ENCODE measurements at places on chromosomes 4 and X.

- DNase-seq: no peak
These were observed 128.7 kb downstream of the MSL3 start for GRCh38 chrX:11886745-11887144.

DNA sequence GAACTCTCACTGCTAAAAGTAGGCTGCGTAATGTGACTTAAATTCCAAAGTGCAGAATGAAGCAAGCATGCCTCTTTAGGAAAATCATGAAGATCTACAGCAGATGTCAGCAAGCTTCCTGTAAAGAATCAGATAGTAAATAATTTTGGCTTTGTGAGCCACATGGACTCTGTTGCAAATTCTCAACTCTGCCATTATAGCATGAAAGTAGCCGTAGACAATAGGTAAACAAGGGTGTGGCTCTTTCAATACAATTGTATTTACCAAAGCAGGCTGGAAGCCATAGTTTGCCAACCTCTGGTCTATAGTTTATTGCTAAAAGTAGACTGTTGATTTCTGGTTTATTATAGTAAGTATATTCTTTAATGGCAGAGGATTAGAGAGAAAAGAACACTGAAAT lies 80.3 kb upstream of the FAM9B start:
- DNase-seq: no peak

- DNase-seq: no peak
These were observed 132.8 kb downstream of the DLG3 start for GRCh38 chrX:70577442-70577841.

DNA sequence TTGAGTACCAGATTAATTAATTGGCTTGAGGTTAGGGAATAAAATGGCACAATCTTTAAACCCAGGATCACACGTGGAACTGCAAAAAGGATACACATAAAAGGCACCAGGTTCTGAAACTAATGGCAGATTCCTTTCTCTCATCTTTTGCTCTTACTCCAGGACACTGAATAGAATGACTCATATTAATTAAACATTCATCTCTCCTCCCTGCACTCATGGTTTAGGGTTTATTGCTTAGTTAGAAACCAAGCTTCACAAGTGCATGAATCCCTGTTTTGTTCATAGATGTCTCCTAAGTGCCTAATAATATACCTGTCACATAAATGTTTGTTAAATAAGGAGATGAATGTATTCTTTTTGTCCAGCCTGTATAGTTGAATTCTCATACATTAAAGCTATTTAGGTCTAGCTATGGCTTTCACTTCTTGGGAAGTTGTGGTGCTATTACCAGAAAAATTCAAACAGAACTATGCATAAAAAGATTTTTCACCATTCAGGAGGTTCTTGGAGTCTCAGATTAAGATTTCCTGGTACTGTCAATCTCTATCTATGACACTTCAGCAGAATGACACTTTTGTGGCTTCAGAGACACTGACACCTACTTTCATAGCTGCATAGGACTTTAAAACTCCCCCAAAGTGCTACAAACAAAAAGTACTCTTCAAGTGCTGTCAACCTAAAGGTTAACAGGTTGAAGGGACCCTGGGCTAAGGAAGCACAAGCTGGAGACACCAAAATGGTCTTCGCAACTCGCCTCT lies 7.4 kb downstream of the CORIN start:
- no peak for DNase-seq

- DNase-seq: no peak
These were observed 7.4 kb downstream of the ATOH1 start for GRCh38 chr4:93835929-93836328.

- DNase-seq: no peak
These were observed 57.3 kb upstream of the ZNF157 start for GRCh38 chrX:47313056-47313455.

GRCh38 chr4:88366460-88366859 lies 12.2 kb upstream of the HERC6 start:
- no peak for DNase-seq

DNA sequence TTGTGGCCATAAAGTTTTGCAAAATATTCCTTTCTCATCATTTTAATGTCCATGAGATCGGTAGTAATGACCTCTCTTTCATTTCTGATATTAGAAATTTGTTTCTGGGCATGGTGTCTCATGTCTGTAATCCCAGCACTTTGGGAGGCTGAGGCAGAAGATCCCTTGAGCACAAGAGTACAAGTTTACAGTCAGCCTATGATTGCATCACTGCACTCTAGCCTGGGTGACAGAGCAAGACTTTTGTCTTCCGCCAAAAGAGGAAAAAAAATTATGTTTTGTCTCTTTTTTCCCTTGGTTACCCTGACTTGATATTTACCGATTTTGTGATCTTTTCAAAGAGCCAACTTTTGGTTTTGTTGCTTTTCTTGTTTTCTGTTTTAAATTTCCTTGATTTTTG lies 10.8 kb upstream of the NKAP start:
- DNase-seq: no peak

DNA sequence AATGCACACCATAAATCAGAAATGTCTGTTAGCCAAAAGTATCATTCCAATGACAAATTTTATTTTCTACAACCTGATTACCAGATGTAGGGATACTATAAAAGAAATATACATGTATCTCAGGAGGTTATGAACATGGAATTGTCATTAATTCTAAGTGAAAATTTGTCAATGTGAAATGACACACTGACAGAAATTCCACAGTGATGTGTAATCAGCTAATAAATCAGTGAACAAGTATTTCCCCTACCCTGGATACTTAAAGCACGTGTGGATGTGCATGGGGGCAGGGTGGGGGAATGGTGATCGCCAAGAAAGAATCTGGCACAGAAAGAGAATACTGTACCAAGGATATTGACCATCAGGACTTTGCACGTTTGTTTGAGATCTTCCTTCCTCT lies 123.6 kb downstream of the SH3RF1 start:
- no peak for DNase-seq

- DNase-seq: no peak
These were observed 1.3 kb downstream of the TMEM47 start for GRCh38 chrX:34655501-34656455.

- no peak for DNase-seq
These were observed 1.1 kb upstream of the ARMCX4 start for GRCh38 chrX:101484135-101484534.

DNA sequence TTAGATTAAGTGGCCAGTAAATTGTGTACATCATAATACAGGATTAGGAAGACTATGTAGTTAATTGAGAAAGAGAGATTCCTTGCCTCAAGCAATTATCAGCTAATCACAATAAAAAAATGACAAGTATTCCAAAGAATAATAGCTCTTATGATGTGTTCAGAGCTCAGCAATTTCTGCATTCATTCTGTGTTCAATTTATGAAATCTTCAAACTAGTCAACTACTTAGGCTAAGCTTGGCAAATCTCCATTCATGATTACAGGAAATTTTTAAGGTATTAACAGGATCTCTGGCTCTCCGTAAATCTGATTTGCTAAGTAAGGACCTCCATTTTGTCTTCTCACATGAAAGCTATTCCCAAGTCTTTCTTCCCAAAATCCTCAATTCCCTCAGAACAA lies 256.9 kb upstream of the TEX13A start:
- DNase-seq: no peak

DNA sequence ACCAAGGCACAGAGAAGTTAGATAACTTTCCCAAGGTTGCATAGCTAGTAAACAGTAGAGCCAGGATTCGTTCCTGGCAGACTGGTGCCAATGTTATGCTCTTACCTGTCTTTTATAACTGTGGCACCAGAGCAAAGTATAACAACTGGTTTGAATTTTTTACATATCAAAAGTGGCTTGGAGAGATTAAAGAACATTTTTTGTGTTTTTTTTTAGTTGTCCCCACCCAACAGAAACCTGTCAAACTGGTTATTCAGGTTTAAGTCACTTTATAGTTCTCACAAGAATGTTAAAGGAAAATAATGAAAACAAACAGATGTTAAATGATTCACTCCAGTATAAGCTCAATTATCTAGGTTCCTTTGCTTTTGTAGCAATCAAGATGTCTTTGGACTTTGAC lies 15.6 kb upstream of the FAM47E start:
- DNase-seq: no peak

- no peak for DNase-seq
These were observed 61.5 kb downstream of the PCDH18 start for GRCh38 chr4:137470806-137471205.

DNA sequence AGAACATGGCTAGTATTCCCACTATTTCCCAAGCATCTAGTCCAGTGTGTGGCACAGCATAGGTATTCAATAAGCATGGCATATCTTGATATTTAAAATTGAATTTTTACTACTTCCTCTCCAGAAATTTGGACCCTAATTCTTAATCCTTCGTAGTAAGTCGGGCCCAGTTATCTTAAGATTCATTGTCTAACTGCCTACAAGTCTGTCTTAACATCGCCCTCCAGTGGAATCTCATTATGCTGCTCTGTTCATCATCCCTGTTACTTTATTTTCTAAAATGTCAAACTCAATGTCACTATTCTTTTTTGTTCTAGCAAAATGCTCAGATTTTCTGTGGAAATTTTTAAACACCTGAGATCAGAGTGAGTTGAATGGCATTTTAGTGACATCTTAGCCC lies 606.2 kb downstream of the KLHL13 start:
- DNase-seq: no peak

GRCh38 chrX:66074920-66075879 lies 35.3 kb upstream of the VSIG4 start:
- peak; percentile 77 for DNase-seq

- no peak for DNase-seq
These were observed 38.1 kb upstream of the STIM2 start for GRCh38 chr4:26822546-26822945.

DNA sequence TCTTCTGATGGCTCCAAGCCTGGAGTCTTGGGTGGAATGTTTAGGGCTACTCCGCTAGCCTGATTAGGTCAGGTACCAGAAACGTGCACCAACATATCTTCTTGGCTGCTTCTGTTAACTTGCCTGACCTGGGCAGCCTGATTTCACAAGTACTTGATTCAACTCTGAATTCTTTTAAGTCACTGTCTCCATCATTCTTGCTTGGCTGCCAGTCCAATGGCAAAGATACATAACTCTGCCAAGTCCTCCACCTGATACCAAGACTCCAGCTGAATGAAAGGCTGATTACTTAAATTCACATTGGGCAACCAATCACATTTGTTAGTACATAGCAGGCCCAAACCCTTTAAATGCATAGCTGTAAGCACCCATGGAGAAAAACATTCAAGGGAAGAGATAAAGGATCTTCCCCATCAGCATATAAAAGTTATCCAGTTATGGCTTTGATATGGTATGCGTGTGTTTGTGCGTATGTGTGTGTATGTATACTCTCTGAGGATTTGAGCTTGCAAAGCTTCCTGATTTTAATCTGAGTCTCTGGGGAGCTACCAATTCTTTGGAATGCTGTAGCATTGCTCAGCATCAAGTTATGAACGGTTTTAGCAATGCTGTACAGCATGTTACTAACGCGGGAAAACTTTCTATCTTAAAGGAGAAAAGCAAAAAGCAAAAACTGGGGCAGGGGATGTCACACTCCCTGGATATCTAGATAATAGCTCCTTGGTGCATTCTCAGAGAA lies 917.2 kb downstream of the DMD start:
- no peak for DNase-seq

DNA sequence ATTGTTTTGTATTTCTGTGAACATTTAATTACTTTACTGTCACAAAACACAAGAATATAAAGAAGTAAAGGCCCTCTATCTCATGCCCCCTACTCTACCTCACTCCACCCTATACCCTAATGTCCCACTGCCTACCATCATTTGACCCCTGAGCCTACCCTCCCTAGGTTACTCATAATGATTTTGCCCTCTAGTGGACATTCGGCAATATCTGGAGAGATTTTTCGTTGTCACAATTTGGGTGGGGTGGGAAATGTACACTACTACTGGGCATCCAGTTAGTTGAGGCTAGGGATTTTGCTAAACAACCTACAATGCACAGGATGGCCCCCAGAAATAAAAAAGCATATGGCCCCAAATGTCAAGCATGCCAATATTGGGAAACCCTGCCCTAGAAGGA lies 10.2 kb downstream of the TEX13A start:
- no peak for DNase-seq

DNA sequence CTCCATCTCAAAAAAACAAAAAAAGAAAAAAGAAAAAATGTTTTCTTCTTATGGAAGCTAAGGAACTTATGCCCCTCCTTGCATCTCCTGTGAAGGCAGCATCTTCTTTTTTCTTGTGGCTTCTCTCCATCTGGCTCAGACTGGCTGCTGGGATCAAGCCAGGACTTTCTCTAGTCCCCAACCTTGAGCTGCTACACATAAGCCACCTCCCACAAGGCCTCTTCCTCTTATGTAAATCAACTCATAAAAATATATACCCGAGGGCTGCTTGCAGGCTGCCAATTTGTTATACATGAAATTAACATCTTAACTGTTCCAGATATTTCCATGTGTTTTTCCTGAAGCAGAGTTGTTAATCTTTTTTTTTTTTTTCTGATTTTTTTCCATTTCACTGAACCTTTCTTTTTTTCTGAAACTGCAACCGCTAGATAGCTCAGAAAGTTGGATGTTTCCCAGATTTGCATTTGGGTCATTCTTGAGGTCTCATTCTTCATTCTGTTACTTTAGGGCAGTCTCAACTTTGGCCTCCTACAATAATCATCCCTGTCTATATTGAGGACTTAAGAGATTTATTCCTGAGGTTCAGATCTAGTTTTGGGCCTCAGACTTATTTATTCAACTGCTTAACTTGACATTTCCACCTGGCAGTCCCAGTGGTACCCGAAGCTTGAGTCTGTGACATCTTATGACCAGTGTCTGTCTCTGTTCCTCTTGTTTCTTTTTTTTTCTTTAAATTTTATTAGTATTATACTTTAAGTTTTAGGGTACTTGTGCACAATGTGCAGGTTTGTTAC lies 10.3 kb downstream of the SNX25 start:
- peak; percentile 93 for DNase-seq

- DNase-seq: no peak
These were observed 2375.8 kb upstream of the TENM3 start for GRCh38 chr4:179867300-179867878.

DNA sequence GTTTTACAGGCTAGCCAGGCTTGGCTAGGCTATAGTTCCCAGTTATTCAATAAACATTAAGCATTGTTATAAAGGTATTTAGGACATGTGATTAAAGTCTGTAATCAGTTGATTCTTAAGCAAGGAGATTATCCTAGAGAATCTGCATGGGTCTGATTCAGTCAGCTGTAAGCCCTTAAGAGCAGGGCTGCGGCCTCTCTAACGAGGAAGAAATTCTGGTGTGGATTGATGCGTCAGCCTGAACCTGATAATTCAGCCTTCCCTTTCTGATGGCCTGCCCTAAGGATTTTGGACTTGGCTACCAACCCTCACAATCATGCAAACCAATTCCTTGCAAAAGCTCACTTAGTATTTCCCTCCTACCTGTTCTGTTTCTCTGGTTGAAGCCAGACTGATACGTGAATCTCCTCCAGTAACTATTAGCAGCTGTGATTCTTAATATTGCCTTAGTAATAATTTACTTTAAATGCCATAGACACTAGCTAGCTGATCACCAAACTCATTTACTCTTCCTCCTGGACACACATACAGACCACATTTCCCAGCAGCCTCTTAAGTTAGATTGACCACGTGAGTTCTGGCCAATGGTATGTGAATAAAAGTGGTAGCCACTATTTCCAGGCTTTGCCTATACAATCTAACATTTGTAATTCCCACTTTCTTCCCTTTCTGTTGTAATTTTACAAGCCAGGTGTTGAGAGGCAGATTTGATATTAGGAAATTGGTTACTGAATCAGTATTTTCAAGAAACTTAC lies 678.0 kb upstream of the INTU start:
- no peak for DNase-seq

- no peak for DNase-seq
These were observed 23.1 kb upstream of the PHKA2 start for GRCh38 chrX:19007011-19007410.

- DNase-seq: no peak
These were observed 574 bp upstream of the CFAP97 start for GRCh38 chr4:185204238-185204910.

- peak; percentile 73 for DNase-seq
These were observed 126.8 kb downstream of the IRF2 start for GRCh38 chr4:184347251-184348239.

Data from sigmoid colon (tissue), 7 donors.